ENCODE measurements at places on chromosomes 1 and 21. TPM values are rescaled to one million over a fixed set of nuclear protein-coding genes. Genes with fewer than 3 reads are reported as not detected.

PCBP3 gene
- 1.1 TPM for total RNA-seq

ARHGAP29 gene
- total RNA-seq = 4.9 TPM

NHLH1 gene
- not detected for total RNA-seq

OR2T34 gene
- total RNA-seq = not detected

AMPD1 gene
- total RNA-seq = 4.4 TPM

AMY2B gene
- 32.2 TPM for total RNA-seq
